ENCODE measurements at places on chromosomes 7 and 10. TPM values are rescaled to one million over a fixed set of nuclear protein-coding genes. Genes with fewer than 3 reads are reported as not detected.

GRCh38 chr10:6476989-6477388, 103.1 kb downstream of the PRKCQ start:
- no peaks in the 10 kb centered on the region for H3K4me1 ChIP-seq
- no peak for DNase-seq
- no peaks in the 10 kb centered on the region for H3K36me3 ChIP-seq
- H3K4me3 ChIP-seq = no peak overlapping the region
- H3K27me3 ChIP-seq = no peaks in the 10 kb centered on the region

- H3K27me3 ChIP-seq = peaks cover 7% of the 10 kb centered on the region
- no peak overlapping the region for H3K27ac ChIP-seq
- no peaks in the 10 kb centered on the region for H3K4me1 ChIP-seq
- DNase-seq = no peak
Observed at GRCh38 chr10:63977329-63977923, 456.2 kb downstream of the REEP3 start.

GRCh38 chr10:74103560-74104258, 46.9 kb downstream of the AP3M1 start:
- H3K27me3 ChIP-seq = no peaks in the 10 kb centered on the region
- no peak for DNase-seq
- peaks cover 53% of the 10 kb centered on the region for H3K36me3 ChIP-seq
- peaks cover 11% of the 10 kb centered on the region for H3K4me1 ChIP-seq

GRCh38 chr7:37037286-37037685, 313.0 kb upstream of the AOAH start:
- H3K27me3 ChIP-seq = no peaks in the 10 kb centered on the region
- no peak for DNase-seq
- H3K27ac ChIP-seq = no peak overlapping the region
- H3K36me3 ChIP-seq = no peaks in the 10 kb centered on the region

DNA sequence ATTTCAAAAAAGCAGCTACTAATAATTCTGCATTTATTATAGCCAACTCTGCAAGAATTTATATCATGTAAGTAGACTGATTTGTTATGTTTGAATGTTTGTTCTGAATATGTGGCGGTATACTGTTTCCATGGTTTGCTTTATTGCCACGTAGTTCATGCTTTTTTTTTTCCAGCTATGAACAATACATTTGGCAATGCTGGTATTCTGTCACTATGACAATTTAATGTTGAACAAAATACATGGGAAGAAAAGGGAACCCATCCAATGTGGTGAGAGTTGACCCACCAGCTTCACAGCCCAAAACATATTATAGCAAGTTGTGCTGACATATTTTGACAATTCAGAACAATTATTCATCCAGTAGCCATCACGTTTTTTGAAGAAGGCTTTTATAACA, 145.6 kb downstream of the CCDC71L start:
- H3K27ac ChIP-seq = no peak overlapping the region
- H3K27me3 ChIP-seq = peaks cover 38% of the 10 kb centered on the region
- H3K4me3 ChIP-seq = no peak overlapping the region
- DNase-seq = no peak
- no peaks in the 10 kb centered on the region for H3K4me1 ChIP-seq
- H3K36me3 ChIP-seq = no peaks in the 10 kb centered on the region

- peaks cover 11% of the 10 kb centered on the region for H3K4me1 ChIP-seq
- H3K27ac ChIP-seq = no peak overlapping the region
- peaks cover under 1% of the 10 kb centered on the region for H3K27me3 ChIP-seq
- no peak for DNase-seq
- H3K4me3 ChIP-seq = no peak overlapping the region
- no peaks in the 10 kb centered on the region for H3K36me3 ChIP-seq
Observed at GRCh38 chr7:128347647-128348097, 4.0 kb upstream of the RBM28 start.

DNA sequence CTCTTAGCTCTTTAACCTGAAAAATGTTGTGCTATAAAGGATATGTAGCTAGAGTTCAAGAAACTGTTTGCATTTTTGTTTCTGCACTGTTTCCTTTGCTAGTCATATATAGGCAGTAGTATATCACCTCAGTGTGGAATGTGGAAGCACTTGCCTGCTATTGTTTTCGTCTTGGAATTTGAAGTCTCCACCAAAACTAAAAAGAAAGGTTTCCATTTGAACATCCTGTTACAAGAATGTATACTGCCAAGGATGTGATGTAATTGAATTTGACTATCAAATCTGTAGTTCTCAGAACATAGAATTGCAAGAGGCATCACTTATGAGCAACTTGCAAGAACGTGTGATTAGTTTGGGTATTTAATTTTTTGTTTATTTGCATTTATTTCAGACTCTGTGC, 51.1 kb upstream of the MEOX2 start:
- H3K36me3 ChIP-seq = no peaks in the 10 kb centered on the region
- H3K4me1 ChIP-seq = no peaks in the 10 kb centered on the region
- H3K27me3 ChIP-seq = no peaks in the 10 kb centered on the region
- no peak overlapping the region for H3K27ac ChIP-seq

GRCh38 chr7:121796381-121796780, 76.6 kb upstream of the PTPRZ1 start:
- H3K4me3 ChIP-seq = no peak overlapping the region
- no peaks in the 10 kb centered on the region for H3K36me3 ChIP-seq
- no peak for DNase-seq
- no peak overlapping the region for H3K27ac ChIP-seq
- H3K4me1 ChIP-seq = peaks cover 36% of the 10 kb centered on the region
- no peaks in the 10 kb centered on the region for H3K27me3 ChIP-seq

DNA sequence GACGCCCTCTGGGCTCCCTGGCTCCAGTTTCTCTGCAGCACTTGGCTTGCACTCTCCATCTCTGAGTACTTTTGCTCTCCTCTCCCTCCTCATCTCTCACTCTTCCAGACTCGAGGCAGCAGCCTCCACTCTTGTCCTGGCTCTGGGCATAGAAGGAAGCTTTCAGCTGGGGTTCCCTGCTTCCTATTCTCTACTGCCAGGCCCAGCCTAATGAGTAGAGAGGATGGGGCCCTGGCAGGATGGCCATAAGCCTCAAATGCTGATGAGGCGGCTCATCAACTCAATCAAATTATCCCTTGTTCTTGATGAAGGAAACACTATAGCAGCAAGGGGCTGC, 55.8 kb downstream of the NEURL1 start:
- H3K27ac ChIP-seq = no peak overlapping the region
- no peak overlapping the region for H3K4me3 ChIP-seq
- H3K36me3 ChIP-seq = no peaks in the 10 kb centered on the region
- no peak for DNase-seq
- peaks cover 8% of the 10 kb centered on the region for H3K4me1 ChIP-seq
- H3K27me3 ChIP-seq = peaks cover 42% of the 10 kb centered on the region

GRCh38 chr7:85464042-85464651, 277.3 kb upstream of the SEMA3D start:
- DNase-seq = no peak
- H3K4me3 ChIP-seq = no peak overlapping the region
- H3K4me1 ChIP-seq = peaks cover 8% of the 10 kb centered on the region
- H3K36me3 ChIP-seq = no peaks in the 10 kb centered on the region
- no peak overlapping the region for H3K27ac ChIP-seq

- no peak overlapping the region for H3K4me3 ChIP-seq
- H3K27me3 ChIP-seq = peaks cover 66% of the 10 kb centered on the region
- no peak overlapping the region for H3K27ac ChIP-seq
- DNase-seq = no peak
- no peaks in the 10 kb centered on the region for H3K36me3 ChIP-seq
Observed at GRCh38 chr10:49119746-49120145, 4.4 kb upstream of the VSTM4 start.

GRCh38 chr7:133735222-133735621, 391.9 kb upstream of the LRGUK start:
- no peak for DNase-seq
- no peaks in the 10 kb centered on the region for H3K27me3 ChIP-seq
- H3K4me3 ChIP-seq = no peak overlapping the region

GRCh38 chr10:120946497-120946896, 95.3 kb downstream of the WDR11 start:
- no peak overlapping the region for H3K4me3 ChIP-seq
- peaks cover 52% of the 10 kb centered on the region for H3K4me1 ChIP-seq
- H3K27ac ChIP-seq = peak overlapping the region; percentile 75
- H3K36me3 ChIP-seq = no peaks in the 10 kb centered on the region

Gene EGR2
- total RNA-seq = 16.9 TPM

GRCh38 chr10:132459301-132460003, 62.5 kb downstream of the PWWP2B start:
- H3K4me1 ChIP-seq = peaks cover 3% of the 10 kb centered on the region
- peak; percentile 6 for DNase-seq
- H3K4me3 ChIP-seq = no peak overlapping the region
- no peaks in the 10 kb centered on the region for H3K36me3 ChIP-seq

Gene HOXA2
- 33.9 TPM for total RNA-seq

DNA sequence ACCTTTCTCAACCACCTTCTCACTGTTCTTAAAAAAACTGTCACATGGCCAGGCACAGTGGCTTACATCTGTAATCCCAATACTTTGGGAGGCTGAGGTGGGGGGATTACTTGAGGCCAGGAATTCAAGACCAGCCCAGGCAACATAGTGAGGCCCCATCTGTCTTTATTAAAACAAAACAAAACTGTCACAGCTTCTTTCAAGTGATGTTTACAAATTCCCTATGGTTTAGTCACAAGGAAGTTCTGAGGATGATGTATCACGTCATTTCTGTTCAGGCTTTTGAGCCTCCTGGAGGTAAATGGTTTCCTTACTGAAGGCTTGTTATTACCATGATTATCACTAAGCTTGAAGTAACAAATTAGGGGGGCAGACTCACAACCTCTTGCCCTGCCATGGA, 186.2 kb downstream of the CFTR start:
- no peak for DNase-seq
- no peaks in the 10 kb centered on the region for H3K36me3 ChIP-seq
- no peaks in the 10 kb centered on the region for H3K27me3 ChIP-seq
- H3K27ac ChIP-seq = peak overlapping the region; percentile 45
- no peak overlapping the region for H3K4me3 ChIP-seq

DNA sequence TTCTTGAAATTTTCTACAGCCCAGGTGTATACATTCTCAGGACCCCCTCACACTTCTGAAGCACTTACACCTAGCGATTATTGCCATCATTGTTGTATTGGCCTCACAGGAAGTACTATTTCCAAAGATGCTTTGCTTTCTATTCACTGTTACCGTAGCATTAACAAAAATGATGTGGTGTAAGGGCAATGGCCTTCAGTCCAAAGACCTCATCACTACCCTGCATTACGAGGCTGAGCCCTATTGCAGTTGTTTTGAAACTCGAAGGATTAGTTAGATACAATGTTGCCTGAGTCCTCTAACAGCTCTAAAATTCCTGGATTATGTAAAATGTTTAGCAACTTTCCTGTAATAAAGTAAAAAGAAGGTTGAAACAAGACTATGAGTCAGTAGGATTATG, 2.9 kb downstream of the NRCAM start:
- no peak overlapping the region for H3K4me3 ChIP-seq
- no peak for DNase-seq
- no peaks in the 10 kb centered on the region for H3K36me3 ChIP-seq
- no peak overlapping the region for H3K27ac ChIP-seq
- H3K4me1 ChIP-seq = peaks cover 11% of the 10 kb centered on the region

Gene GRID2IP
- total RNA-seq = 1.4 TPM

DNA sequence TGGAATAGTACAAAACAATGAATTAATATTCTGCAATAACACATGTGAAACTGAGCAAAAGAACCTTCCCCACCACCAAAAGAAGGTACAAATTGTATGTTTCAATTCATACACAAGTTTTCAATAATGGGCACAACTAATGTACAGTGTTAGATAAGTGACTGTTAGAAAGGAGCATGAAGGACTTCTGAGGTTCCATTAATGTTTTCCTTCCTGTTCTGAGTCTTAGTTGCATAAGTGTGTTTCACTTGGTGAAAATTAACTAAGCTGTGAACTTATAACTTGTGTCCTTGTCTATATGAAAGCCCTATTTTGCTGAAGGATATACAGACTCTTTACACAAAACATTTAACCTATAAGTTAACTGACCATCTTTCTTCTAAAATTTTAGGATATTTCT, 8.2 kb downstream of the GSAP start:
- no peak overlapping the region for H3K4me3 ChIP-seq
- DNase-seq = no peak
- peaks cover 7% of the 10 kb centered on the region for H3K4me1 ChIP-seq
- H3K27ac ChIP-seq = no peak overlapping the region

GRCh38 chr7:18257711-18258110, 230.1 kb upstream of the PRPS1L1 start:
- H3K4me3 ChIP-seq = no peak overlapping the region
- no peak for DNase-seq
- peaks cover 10% of the 10 kb centered on the region for H3K36me3 ChIP-seq
- peaks cover 3% of the 10 kb centered on the region for H3K4me1 ChIP-seq
- no peak overlapping the region for H3K27ac ChIP-seq

Gene PRSS37
- not detected for total RNA-seq

Gene C10orf67
- total RNA-seq = 0.11 TPM

GRCh38 chr10:81514811-81515210, 360.2 kb upstream of the NRG3 start:
- no peaks in the 10 kb centered on the region for H3K27me3 ChIP-seq
- H3K27ac ChIP-seq = no peak overlapping the region
- no peaks in the 10 kb centered on the region for H3K36me3 ChIP-seq
- H3K4me3 ChIP-seq = no peak overlapping the region

- H3K4me1 ChIP-seq = peaks cover 29% of the 10 kb centered on the region
- no peak overlapping the region for H3K4me3 ChIP-seq
- peak; percentile 58 for DNase-seq
- H3K36me3 ChIP-seq = no peaks in the 10 kb centered on the region
- H3K27ac ChIP-seq = peak overlapping the region; percentile 84
- H3K27me3 ChIP-seq = no peaks in the 10 kb centered on the region
Observed at GRCh38 chr10:12707461-12708185, 293.9 kb downstream of the CCDC3 start.

- no peak for DNase-seq
- H3K4me3 ChIP-seq = no peak overlapping the region
- H3K36me3 ChIP-seq = no peaks in the 10 kb centered on the region
- H3K27ac ChIP-seq = no peak overlapping the region
Observed at GRCh38 chr10:84135836-84136235, 3.5 kb upstream of the GHITM start.

- H3K27ac ChIP-seq = peak overlapping the region; percentile 92
- no peak overlapping the region for H3K4me3 ChIP-seq
- H3K36me3 ChIP-seq = peaks cover 14% of the 10 kb centered on the region
- no peaks in the 10 kb centered on the region for H3K27me3 ChIP-seq
- no peak for DNase-seq
Observed at GRCh38 chr10:79223091-79224048, 123.9 kb upstream of the PPIF start.

DNA sequence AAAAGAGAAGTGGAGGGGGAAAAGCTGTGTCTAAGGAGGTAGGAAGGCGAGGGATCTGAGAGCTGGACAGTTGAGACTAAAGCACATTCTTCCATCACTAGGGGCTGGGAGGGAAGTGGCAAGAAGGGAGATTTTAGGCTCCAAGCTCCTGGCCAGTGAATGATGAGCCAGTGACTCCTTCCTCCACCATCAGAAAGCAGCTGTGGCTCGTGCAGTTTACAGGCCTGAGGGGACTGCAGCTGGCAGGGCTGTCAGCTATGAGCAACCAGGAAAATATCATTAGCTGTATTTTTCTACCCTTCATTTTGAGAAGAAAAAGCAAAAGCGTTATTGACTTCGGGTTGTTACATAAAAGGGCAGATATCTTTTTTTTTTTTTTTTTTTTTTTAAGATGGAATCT, 60.7 kb downstream of the GPAM start:
- H3K4me3 ChIP-seq = no peak overlapping the region
- no peak overlapping the region for H3K27ac ChIP-seq
- H3K4me1 ChIP-seq = no peaks in the 10 kb centered on the region
- H3K27me3 ChIP-seq = peaks cover 53% of the 10 kb centered on the region

GRCh38 chr10:35368485-35369048, 32.3 kb downstream of the CCNY start:
- H3K27ac ChIP-seq = peak overlapping the region; percentile 66
- no peaks in the 10 kb centered on the region for H3K27me3 ChIP-seq
- peaks cover 5% of the 10 kb centered on the region for H3K36me3 ChIP-seq
- H3K4me1 ChIP-seq = peaks cover 23% of the 10 kb centered on the region
